ENCODE measurements at places on chromosomes 6 and 20. TPM values are rescaled to one million over a fixed set of nuclear protein-coding genes. Genes with fewer than 3 reads are reported as not detected.

Gene PLEKHG1
- 50.9 TPM for total RNA-seq

Gene TTK
- total RNA-seq = 12.1 TPM

Gene PTGIS
- 0.49 TPM for total RNA-seq

Gene DYNLT2
- total RNA-seq = 0.88 TPM

Gene BPIFB6
- not detected for total RNA-seq

Gene CST5
- total RNA-seq = not detected

Gene ZC3H12D
- not detected for total RNA-seq

Gene ME1
- total RNA-seq = 8.4 TPM

Gene SLC22A3
- not detected for total RNA-seq

Gene GNRH2
- not detected for total RNA-seq

Gene SEL1L2
- total RNA-seq = not detected

Gene TFAP2C
- under 0.01 TPM for total RNA-seq

Gene RAET1L
- not detected for total RNA-seq

Gene EXOC2
- 34.3 TPM for total RNA-seq

Gene CAGE1
- total RNA-seq = under 0.01 TPM

Gene CASS4
- total RNA-seq = not detected

Gene SLC22A1
- total RNA-seq = not detected

Gene SALL4
- total RNA-seq = 0.76 TPM

Gene SGK2
- total RNA-seq = under 0.01 TPM

Gene RBPJL
- not detected for total RNA-seq

Gene MEI4
- under 0.01 TPM for total RNA-seq
